NCI-H146 (cell line): ENCODE measurements at places on chromosomes 6 and 20.

- no peak for DNase-seq
Measured at GRCh38 chr6:158608221-158608620, 36.3 kb downstream of the DYNLT1 start.

DNA sequence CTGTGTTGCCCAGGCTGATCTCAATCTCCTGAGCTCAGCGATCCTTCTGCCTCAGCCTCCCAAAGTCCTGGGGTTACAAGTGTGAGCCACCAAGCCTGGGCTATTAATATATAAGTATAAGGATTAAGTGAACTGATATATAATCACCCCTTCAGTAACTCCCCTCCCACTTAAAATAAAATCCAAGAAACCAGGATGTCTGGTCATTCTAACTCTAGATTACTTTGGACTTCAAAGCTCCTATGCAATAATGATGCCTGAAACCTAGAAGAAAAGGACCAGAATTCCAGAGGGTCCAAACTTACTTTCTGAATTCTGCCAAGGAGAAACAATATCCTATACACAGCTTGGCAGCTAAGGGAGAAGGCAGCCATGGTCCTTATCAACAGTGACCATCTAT lies 206.8 kb upstream of the ZNF217 start:
- no peak for DNase-seq

DNA sequence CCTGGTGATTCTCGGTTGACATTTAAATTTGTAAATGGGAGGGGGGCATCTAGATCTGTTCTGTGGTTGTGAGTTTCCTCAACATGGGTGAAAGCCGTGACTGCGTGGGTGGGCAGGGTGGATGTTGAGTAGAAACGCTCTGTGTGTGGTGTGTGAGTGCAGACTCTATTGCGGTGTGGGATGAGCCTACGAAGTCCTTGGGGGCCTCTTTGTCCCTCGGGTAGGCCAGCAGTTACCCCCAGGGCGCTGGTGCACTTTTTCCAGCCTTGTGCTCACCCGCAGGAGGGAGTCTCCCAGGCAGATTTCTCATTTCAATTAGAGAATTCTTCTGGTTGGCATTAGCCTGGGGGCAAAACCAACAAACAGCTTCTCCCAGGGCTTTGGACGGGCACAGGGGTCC lies 10.6 kb downstream of the TOX2 start:
- no peak for DNase-seq

GRCh38 chr6:151081656-151082055 lies 158.1 kb upstream of the AKAP12 start:
- DNase-seq: no peak

- peak; percentile 10 for DNase-seq
Measured at GRCh38 chr6:106823732-106824351, 150.7 kb downstream of the CD24 start.
